ENCODE measurements at places on chromosomes 11 and 22.
A peak's percentile ranks its signal among the peaks of the same experiment; 100 is the strongest.

- DNase-seq = no peak
Measured at GRCh38 chr11:134382257-134382656, 29.8 kb downstream of the B3GAT1 start.

DNA sequence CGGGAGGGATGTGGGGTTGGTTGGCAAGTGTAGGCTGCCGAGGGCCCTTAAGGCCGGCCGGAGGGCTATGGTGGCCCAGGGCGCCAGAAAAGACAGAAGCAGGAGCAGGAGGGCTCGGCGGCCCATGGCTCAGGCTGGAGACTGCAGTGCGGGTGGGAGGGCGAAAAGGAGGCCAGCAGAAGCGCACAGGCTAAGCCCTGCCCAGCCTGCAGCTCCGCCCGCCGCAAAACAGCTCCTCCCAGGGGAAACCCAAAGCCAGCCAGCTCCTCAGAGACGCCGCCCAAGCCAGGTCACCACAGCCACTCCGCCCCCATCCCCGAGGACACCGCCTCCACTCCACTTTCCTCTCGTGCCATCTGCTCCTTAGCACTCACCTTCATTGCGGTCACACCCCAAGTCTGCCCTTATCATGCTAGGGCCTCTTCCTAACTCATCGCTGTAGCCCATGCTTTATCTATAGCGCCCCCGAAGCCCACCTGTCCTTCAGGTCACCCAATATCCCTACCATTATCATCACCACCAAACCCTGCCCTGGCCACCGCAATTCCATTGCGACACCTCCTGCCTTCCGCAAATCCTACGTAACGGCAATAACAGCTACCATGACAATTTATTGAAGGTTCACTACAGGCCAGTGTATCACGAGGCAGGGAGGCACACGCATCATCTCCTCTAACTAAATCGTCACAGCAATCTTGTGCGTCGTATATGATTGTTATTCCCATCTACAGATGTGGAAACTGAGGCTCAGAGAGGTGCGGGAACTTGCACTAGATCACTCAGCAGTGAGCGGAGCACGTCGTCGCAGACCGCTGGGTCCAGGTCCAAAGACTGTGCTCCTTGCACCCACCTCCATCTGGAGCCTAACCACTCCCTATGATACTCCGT lies at the start of gene PRCP:
TSS of gene PRCP (minus strand) at position 154 of the 888 bp plus-strand sequence. CDS start at position 126, 28 bp downstream.
- peak; percentile 85 for DNase-seq

DNA sequence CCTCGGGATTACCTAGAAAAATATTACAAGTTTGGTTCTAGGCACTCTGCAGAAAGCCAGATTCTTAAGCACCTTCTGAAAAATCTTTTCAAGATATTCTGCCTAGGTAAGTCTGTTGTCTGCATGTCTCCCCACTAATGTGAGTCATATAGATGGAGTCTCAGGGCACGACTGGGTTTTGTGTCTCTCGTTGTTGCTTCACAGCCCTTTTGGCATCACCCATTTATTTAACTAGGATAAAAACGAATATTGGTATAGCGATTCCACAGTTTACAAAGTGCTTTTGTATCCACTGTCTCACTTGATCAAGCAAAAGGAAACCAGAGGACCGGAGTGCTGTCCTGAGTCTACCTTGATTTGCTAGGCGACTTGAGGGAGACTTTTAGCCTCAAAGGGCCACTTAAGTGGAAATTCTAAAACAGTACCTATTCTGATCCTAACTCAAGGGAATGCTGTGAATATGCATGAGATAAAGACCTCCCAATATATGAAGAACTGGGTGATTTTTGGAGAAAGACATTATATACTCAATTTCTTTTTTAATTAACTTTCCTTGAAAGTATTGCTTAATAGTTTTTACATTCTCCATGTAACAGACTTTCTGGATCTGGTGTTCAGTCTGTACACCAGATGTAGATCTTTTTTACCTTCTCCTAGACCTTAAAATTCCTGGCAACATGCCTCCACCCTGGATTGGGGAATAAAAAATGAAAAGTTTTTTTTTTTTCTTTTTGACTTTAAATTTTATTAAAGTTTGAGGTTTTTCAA lies 590 bp downstream of the NNMT start:
- no peak for DNase-seq

GRCh38 chr11:23336961-23337360 lies 476.7 kb upstream of the CCDC179 start:
- no peak for DNase-seq

- no peak for DNase-seq
Measured at GRCh38 chr11:91859666-91860065, 365.0 kb upstream of the FAT3 start.

DNA sequence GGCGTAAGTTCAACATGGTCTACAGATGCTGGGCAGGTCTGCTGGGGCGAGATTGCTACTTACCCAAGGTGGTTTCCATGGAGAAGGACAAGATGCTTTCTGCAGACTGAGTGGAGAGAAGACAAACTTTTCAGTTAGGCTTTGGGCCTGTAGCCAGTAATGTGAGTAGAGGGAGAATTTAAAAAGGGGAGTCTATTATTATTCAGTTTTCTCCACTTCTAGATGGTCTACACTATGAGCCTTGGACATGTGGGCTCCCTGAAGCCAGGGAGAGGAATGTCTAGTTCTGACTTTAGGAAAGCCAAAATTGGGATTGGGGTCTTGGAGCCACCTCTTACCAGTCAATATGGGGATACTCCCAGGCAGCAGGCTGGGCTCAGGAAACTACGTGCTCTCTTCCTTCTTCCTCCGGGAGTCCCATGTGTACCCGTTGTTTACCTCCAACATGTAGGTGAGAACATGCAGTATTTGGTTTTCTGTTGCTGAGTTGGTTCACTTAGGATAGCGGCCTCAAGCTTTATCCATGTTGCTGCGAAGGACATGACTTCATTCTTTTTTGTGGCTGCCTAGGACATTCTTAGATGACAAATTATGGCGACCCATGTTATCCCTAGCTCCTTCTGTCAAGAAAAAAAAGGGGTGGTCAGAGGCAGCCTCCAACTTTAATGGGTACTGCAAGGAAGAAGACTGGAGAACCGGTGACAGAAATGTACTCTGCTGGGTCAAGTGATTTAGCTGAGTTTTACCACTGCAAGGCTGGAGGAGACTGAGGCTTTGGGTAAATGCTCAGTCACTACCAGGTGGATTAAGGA lies 14.7 kb upstream of the ZNF280A start:
- DNase-seq = no peak

- no peak for DNase-seq
Measured at GRCh38 chr11:6542727-6543126, 45.6 kb downstream of the DNHD1 start.

GRCh38 chr11:15941206-15941770 lies 415.1 kb downstream of the SOX6 start:
- no peak for DNase-seq

DNA sequence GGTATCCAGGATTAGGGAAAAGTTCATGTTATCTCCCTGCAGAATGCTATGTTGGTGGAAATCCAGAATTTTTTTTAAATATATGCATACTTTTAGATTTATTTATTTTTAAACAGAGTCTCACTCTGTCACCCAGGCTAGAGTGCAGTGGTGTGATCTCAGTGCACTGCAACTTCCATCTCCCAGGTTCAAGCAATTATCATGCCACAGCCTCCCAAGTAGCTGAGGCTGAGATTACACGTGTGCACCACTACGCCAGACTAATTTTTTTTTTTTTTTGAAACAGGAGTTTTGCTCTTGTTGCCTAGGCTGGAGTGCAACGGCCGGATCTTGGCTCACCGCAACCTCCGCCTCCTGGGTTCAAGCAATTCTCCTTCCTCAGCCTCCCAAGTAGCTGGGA lies 2.6 kb downstream of the PACSIN2 start:
- no peak for DNase-seq

DNA sequence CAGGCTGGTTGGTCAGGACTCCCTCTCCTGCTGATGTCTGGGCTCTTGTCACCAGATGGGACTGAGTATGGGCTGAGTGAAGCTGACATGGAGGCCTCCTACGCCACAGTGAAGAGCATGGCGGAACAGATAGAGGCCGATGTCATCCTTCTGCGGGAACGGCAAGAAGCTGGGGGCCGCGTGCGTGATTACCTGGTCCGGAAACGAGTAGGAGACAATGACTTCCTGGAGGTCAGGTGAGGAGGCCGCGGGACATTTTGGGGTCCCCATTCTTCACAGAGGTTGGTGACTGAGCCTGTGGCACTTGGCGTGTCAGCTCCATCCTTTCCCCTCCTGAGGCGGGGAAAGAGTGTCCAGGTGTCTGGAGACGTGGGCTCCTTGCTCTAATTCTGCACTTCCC lies 10.1 kb downstream of the GTPBP1 start:
- DNase-seq = no peak

GRCh38 chr11:19994672-19995071 lies 165.6 kb downstream of the DBX1 start:
- no peak for DNase-seq

- DNase-seq = no peak
Measured at GRCh38 chr22:25569361-25569760, 4.9 kb downstream of the GRK3 start.

DNA sequence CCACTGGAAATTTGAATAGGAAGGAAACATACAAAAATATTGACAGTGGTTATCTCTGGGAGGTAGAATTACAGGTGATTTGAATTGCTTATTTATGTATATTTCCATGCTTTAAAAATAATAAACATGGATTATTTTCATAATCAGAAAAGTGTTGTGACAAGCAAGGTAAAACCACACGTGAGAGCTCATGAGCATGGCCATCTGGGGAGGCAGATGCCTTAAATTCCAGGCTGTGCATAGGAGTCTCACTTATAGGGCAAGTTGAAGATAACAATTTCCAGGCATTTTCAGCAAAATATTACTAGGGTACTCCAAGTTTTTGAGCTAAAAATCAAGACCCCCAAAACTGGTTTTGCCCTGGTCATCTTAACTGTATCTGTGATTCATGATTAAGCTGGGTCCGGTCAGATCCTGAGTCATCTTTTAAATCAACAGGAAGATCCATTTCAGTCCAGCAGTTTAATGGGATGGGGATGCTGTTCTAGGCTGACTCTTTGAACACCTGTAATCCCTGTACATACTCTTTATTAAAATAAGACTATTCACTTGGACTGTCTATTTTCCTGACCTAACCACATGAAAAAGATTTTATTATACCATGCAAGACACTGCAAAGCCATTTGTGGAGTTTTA lies 115.8 kb upstream of the NARS2 start:
- DNase-seq = no peak

- no peak for DNase-seq
Measured at GRCh38 chr11:12100429-12100828, 10.0 kb upstream of the MICAL2 start.

DNA sequence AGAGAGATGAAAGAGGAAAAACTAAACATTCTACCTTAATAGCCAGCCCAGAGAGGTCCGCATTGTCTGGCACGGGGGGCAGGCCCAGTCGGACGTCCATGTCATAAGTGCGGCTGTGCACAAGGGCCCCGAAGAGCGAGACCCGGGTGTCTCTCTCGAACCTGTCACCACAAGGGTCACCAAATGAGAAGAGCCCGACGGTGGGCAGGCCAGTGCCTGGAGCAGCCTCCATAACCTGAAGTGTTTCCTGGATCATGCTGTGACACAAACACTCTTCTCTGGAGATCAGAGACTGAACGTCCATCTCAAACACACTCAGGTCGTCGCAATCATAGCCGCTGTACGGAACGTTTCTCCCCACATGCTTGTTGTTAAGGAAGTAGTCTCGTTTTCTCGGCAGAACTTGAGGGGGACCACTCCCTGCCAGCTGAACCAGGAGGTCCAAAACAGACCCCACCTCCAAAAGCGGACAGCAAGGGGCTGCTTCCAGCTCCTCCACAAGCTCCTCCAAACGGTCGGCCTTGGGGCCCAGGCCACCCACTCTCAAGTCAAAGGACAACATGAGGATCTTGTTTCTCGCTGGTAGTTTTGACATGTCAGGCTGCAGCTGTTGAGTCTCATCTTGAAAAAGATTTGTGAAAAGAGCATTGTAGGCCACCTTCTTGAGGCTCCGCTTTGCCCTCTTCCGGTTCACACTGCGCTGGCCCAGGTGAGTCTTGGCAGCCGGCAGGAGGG lies 971 bp downstream of the TUBGCP6 start:
- no peak for DNase-seq

DNA sequence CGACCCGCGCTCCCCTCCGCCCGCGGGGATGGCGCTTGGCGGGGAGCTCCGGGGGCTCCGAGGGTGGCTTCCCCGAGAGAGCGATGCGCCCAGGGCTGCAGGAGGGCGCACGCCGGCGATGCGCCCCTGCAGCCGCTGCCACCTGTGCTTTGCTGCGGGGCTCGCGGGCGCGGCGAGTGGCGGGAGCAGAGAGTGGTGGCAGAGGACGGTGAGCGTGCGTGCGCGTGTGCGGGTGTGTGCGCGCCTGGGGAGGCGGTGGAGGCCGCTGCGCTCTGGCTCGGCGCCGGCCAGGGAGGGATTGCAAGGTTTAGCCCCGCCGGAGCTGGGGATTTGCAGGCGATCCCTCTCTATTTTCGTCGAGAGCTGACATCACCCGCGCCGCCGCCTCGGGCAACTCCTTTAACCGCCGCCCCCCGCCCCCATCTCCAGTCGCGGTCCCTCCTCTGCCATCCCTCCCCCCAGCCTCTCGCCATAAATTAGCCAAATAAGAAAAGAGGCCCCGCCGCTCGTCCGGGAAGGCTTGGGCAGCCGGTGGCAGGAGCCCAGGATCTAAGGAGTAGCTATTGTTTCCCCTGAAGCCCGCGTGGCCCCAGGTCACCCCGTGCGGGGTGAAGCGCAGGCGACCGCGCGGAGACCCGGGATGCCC lies at the start of gene SLC1A2:
TSS of gene SLC1A2 (minus strand) at position 375 of the 646 bp plus-strand sequence. CDS start 592 bp downstream, outside the sequence.
- no peak for DNase-seq

- no peak for DNase-seq
Measured at GRCh38 chr11:60658409-60658808, 41.0 kb upstream of the MS4A8 start.

- DNase-seq = no peak
Measured at GRCh38 chr11:134293119-134294113, 17.2 kb downstream of the GLB1L3 start.

- DNase-seq = no peak
Measured at GRCh38 chr11:117934526-117935307, 5.5 kb upstream of the TMPRSS13 start.

GRCh38 chr22:47575291-47575690 lies 812.8 kb downstream of the TBC1D22A start:
- DNase-seq = no peak

DNA sequence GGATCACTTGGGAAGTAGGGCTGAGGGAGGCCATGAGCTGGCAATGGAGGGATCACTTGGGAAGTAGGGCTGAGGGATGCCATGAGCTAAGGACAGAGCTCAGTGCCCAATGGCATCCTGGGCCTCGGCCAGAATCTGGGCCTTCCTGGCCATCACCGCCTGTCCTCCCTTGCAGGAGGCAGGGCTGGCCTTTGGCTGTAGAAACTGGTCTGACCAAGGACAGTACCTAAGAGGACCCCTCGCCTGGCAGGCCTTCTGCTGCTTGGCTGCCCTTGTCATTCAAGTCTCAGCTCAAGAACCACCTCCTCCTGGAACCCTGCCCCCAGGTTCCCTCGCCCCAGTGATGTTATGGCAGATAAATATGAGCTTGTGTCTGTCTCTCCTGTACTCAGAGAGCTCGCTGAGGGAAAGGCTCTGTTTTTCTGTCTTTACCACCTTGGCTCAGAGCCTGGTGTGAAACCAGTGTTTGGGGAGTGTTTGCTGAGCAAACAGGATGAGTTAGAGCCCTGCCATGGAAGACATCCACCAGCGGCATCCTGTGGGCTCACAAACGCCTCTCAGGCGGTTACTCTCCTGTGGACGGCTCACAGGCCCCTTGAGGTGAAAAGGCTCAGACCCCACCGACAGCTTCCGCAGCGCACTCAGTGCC lies 19.3 kb upstream of the RASL10A start:
- no peak for DNase-seq
